ENCODE measurements at places on chromosomes 5 and 9. TPM values are rescaled to one million over a fixed set of nuclear protein-coding genes. Genes with fewer than 3 reads are reported as not detected.
A peak's percentile ranks its signal among the peaks of the same experiment; 100 is the strongest.

DNA sequence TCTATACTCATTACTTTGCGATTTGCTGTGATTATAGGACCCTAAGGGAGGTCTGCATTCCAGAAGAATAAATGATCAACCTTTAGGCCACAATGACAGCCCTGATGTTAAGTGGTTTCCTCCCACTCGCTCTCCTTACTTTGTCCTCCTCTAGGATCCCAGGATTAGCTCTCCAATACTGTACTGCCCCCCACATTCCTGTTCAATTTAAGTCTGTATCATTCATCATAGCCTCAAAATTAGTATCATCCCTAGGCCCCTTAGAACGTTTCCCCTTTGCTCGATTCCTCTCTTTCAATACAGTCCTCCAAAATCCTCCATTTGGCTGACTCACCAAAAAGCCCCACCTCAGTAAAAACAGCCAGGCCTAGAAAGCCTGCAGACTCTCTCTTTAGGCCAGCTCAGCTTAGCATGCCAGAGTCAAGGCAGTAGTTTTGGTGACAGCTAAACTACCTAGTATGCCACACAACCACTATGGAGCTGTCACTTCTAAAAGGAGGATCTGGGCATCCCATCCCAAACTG, 24.4 kb downstream of the RNF145 start:
- no peak for DNase-seq

FAT2 gene
- not detected for total RNA-seq

PCDHGA11 gene
- total RNA-seq: 1.2 TPM

- DNase-seq: no peak
These were observed 64.1 kb upstream of the FCN1 start for GRCh38 chr9:134981829-134982228.

GRCh38 chr9:123438321-123438720, 82.3 kb downstream of the CRB2 start:
- DNase-seq: no peak

PCDHA4 gene
- not detected for total RNA-seq

DNA sequence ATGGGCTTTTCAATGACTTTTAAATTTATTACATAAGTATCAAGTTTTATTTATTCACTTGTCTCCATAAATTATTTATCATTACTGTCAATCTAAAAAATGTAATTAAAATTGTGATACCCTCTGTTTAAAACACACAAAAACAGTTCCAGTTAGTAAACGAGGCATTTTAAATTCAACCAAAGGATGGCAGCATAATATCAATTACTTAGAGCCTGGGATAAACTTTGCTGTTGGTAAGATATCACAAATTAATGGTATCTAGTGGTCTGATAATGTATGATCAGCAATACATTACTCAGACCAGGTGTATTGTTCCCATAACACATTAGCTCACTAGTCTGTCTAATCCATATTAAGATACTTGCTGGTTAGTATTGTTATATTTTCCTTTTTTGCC, 9.6 kb upstream of the IFNE start:
- no peak for DNase-seq

- peak; percentile 52 for DNase-seq
These were observed 104.9 kb downstream of the CFAP90 start for GRCh38 chr5:7745882-7746610.

FSD1L gene
- total RNA-seq: 2.0 TPM

GRCh38 chr5:73066466-73066865, 53.9 kb upstream of the TMEM171 start:
- no peak for DNase-seq

DNA sequence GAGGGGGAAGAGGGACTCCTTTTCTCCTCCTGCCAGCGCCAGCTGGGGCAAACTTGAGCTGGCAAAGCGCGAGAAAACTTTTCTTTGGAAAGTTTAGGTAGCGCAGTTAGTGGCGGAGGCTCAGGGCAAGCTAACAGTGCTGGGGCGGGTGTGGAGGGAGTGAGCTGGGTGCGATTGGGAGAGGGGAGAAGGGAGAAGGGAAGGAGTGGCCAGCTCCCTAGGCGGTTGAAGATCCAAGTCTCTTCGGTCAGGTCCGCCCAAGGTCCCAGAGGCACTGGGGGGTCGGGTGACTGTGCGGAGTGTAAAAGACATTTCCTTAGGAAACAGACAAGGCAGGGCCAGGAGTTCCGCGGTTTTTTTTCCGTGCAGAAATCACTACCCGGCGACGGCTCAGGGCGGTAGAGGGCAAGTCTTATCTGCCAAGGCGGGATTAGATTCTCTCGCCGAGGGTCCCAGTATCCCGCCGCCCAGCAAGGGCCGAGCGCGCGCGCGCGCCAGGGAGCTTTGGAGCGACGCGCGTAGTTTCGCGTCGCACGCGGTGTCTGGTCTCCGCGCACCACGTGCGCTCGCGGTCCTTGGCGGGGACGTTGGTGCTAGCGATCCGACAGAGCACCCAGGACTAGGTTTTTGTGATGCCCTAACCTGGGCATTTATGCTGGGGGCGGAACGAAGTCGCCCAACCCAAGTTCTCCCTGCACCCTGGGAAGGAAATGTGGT, 33.6 kb upstream of the NFIB start:
- no peak for DNase-seq

SFXN1 gene
- 30.3 TPM for total RNA-seq

- DNase-seq: no peak
These were observed 18.5 kb downstream of the PAEP start for GRCh38 chr9:135579889-135580660.

CARD6 gene
- 5.2 TPM for total RNA-seq

ENC1 gene
- total RNA-seq: 89.6 TPM

- DNase-seq: no peak
These were observed 7.4 kb downstream of the MAP1B start for GRCh38 chr5:72114629-72115028.

SLC4A9 gene
- total RNA-seq: not detected

DNA sequence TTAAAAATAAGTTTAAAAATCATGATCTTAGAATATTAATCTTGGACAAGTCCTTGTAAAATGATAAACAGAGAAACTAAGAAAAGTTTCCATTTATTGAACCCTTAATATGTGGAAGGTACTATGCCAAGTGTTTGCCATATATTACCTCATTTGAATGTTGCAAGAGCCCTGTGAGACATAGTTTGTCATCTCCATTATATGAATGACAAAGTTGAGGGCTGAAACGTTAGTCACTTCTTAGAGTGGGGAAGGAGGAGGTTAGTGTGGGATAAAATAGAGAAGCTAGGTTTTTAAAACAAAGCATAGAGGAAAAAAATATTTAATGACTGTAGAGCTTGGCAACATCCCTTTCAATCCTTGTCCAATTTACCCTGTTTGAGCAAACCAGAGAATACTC, 2.0 kb downstream of the TNC start:
- DNase-seq: no peak

GRCh38 chr5:87007737-87008136, 259.9 kb upstream of the RASA1 start:
- DNase-seq: no peak

DNA sequence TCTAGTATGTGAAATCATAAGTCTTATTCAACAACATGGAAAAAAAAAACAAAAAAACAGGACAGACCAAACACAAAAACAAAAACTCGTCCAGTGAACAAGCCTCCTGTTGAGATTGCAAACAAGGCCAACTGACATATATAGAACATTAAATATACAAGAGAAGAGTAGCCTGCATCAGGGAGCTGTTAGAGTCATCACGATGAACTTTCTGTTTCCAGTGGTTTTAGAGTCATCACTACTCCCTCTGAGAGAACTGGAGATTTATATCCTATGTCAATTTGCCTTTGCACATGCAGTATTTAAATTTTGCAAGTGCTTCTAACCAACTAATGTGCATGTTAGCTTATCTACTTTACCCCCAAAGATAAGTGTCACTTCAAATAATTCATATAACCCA, 9.9 kb downstream of the SNCAIP start:
- DNase-seq: no peak

Data from natural killer cell (primary cell).